ENCODE measurements at places on chromosomes 1 and 21.

DNA sequence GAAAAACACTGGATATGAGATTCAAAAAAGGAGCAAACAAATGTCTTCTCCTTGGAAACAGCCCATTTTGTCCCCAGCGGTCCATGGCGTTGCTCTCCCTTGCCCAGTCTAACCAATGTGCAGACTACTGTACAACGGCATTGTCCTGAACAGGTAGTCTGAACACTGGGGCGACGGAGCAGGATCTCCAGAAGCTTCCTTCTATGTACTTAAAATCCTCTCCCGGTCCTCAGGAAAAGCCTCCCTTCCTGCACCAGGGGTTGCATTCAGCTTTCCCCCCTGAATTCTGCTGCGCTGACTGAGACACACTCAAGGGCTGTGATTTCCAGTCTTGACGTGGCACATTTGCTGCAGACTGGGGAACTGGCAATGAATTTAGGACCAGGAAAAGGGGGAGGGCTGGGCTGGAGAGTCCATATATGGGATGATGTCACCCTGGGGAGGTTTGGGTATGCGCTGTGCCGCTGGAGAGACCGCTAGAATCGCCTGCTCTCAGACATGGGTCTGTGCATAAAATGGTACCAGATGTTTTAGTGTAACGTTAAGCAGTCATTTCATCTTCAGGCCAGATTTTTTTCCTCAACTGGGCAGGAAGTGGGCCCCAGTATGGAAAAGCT, 275.9 kb upstream of the C1orf105 start:
- DNase-seq = no peak

DNA sequence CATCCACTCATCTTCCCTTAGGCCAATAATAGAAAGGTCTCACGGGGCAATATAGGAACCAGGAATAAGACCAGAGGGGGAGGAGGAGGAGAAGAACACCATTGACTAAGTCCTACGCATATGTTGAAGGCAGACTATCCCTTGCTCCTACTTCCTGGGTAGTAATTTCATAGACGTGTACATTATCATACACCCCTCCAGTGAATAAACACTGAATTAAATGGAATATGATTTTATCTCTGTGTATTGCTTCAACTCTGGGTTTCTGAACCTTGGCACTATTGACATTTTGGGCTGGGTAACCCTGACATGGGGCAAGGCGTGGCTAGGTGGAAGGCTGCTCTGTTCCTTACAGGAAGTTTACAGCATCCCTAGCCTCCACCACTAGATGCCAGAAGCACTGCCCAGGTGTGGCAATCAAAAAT, 17.3 kb upstream of the FHAD1 start:
- no peak for DNase-seq

DNA sequence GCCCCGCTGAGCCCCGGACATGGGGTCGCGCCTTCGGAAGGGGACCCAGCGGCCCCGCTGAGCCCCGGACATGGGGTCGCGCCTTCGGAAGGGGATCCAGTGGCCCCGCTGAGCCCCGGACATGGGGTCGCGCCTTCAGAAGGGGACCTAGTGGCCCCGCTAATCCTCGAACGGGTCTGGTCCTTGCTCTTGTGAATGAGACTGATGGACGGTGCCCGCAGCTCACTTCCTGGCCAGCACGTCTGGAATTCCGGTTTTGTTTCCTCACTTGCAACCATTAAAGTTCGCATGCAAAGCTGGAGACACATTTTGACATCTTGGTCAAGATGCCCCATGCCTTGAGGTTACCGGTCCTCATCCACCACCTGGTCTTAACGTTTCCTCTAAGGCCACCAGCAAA, 5.6 kb downstream of the WRAP73 start:
- no peak for DNase-seq

DNA sequence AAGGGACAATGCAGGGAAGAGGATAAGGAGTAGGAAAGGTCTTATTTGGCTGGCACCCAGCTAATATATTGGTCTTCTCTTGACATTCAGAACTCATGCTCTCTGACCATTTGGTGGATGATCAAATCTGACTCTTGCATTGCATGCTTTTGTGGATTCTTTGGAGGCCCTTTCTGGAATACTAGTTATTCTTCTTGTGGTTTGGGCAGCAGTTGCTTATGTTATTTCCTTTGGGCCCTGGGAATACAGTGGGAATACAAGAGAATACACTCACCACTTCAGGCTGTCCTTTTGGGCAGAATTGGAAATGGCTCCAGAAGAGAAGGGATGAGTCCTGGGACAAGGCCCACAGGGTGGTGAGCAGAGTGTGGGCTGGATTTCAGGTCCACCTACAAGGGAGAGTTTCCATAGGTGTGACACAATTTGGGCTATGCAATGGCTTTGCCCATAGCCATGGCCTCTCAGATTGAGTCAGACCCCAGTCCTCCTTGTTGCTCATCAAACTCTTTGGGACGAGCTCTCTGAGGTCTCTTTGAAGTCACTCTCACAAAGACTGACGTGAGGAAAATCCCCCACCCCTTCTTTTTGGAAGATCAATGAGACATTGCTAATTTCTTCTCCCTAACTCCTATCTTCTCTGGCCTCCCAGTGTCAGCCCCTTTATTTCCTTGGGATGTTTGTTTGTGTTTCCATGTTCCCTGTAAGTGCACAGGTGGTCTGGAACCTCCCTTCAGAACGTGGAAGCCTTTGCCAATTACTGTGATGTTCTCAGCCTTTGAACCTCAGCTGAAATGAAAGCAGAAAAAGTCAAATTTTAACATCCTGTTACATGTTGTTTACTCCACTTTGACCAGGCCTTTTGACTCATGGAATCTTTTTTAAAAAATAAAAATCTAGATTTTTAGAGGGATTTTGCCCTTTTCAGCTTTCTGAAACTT, 19.4 kb downstream of the HSD11B1 start:
- DNase-seq = no peak

- DNase-seq = no peak
Measured at GRCh38 chr1:234125283-234125682, 220.8 kb downstream of the SLC35F3 start.

DNA sequence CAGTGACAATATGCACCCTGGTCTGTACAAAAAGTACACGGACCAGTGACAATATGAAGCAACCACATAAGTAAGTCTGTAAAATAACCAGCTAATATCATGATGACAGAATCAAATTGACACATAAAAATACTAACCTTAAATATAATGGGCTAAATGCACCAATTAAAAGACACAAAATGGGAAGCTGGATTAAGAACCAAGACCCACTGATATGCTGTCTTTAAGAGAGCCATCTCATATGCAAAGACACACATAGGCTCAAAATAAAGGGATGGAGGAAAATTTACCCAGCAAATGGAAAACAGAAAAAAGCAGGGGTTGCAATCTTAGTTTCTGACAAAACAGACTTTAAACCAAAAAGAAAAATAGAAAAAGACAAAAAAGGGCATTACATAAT, 70.4 kb upstream of the VCAM1 start:
- no peak for DNase-seq

- no peak for DNase-seq
Measured at GRCh38 chr1:192737306-192737705, 71.5 kb upstream of the RGS2 start.

- DNase-seq = peak; percentile 92
Measured at GRCh38 chr1:206467915-206468314, 2.4 kb upstream of the IKBKE start.

DNA sequence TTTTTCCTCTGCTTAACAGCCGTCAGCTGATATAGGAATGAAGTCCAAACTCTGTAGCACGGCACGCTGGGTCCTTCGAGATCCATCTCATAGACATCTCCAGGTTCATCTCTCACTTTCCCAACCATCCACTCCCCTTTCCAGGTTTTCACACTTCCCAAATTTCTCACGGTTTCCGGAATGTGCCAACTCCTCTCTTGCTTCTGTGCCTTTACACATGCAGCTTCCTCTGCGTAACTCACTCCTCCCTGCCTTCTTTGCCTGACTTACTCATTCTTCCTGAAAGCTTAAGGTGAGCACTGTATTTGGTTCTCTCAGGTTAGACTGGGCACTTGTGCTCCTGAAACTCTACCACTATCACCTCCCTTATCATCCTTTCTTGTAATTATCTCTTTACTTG, 168.4 kb downstream of the PCNX2 start:
- no peak for DNase-seq

DNA sequence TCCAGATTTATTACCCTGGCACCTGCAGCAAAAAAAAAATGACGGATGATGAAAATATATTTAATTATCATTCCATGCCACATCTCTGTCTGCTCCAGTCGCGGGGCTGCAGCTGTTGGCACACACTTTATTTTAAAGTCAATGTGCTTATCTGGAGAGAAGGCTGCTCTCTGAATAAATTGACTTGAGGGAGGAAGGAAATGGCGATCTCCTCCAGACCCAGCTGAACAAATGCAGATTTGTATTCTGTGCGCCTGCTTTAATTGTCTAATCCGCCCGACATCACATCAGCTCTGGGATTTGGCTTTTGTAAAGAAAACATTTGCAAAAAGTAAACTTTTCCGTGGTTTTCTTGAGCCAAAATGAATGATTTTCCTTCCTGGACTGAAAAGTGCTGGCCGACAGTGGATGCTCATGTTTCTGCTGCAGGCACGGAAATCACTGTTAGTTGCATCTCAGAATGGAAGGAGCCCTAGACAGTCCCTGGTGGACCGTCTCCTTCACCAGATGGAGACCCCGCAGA, 150.2 kb downstream of the CAMTA1 start:
- no peak for DNase-seq

GRCh38 chr1:220892997-220893700, 13.9 kb downstream of the HLX start:
- no peak for DNase-seq

DNA sequence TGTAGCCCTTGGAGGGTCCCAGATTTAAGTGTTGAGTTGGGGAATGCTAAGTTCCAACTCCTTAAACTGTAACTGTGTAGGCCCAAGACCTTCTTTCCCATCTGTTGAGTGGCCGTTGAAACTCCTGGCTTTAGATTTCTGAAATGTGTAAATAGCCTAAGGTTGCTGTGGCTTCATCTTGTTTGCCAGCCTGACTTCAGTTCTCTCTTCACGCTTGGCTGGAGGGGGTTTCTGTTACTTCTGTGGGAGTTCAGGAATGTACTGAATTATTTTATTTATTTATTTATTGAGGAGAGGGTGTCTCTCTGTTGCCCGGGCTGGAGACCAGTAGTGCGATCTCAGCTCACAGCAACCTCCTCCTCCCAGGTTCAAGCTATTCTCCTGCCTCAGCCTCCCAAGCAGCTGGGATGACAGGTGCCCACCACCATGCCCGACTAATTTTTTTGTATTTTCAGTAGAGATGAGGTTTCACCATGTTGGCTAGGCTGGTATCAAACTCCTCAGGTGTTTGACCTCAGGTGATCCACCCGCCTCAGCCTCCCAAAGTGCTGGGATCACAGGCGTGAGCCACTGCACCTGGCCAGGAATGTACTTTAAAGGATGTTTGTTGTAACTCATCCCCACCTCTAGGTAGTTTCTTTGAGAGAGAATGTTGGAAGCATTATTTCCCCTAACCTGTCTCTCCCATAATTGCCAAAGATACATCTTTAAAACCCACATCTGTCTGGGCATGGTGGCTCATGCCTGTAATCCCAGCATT, 5.9 kb downstream of the TTC39A start:
- DNase-seq = no peak

DNA sequence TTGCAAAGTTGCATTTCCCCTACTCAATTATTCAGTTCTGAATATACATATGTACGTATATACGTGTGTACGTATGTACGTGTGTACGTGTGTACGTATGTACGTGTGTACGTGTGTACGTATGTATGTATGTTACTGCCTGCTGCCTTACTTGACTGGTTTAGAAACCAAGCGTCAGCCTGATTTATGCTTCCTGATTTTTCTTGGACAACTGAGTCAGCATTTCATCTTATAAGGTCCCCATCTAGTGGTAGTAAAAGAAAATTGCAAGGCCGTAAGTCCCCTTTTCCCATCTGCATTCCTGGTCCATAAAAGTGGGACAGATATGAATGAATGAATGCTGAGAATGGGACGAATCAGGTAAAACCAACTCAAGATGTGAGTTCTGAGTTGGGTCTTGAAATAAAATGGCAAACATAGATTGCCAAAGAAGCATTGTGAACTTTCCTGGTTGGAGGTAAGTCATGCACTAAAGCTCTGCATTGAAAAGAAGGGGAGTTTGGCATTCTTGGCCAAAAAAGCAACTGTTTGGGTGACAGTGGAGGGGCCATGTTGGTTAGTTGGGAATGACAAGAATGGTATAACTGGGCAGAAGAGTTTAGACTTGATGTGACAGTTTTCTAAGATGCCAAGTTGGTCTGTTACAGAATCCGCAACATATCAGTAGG, 76.4 kb upstream of the DNAH14 start:
- DNase-seq = peak; percentile 4

DNA sequence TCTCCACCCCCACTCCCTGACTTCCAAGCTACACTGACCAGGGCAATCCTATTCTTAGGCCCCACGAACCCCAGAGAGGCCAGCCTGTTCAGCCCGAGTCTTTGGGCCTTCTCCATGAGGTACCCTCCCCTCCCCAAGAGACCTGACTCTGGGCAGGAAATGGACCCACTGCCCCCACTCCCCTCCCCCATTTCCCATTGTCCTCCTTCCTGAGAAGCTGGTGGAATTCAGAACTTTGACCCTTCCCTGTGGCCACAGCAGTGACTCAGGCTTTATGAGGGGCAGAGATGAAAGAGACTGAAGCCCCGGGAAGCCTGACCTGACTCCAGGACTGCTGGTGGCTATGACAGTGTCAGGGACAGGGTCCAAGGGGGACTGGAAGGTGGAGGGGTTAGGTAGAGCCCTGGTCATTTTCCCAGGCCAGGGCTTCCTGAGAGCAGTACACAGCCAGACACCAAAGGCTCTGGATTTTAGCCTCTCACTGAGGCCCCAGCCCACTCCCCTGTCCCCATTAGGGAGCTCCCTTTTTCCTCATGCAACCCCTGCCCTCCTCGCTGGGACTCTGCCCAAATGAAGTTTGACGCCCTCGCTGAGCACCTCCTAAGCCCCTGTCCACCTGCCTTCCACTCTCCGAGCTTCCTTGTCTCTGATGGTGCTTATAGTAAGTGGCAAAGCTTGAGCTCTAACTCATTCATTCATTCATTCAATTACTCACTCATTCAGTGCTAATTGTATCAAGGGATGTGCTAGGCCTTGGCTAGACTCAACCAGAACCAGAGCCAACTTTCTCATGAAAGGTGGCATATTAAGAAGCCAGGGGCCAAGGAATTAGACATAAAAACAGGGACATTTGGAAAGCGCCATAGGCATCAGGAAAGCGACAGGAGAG, 3.0 kb downstream of the CRYBG2 start:
- no peak for DNase-seq

- DNase-seq = no peak
Measured at GRCh38 chr1:175481126-175482070, 262.0 kb downstream of the TNR start.

GRCh38 chr21:21929789-21930188, 931.6 kb downstream of the NCAM2 start:
- DNase-seq = no peak

GRCh38 chr21:42309753-42310213, 5.4 kb downstream of the TFF3 start:
- no peak for DNase-seq

DNA sequence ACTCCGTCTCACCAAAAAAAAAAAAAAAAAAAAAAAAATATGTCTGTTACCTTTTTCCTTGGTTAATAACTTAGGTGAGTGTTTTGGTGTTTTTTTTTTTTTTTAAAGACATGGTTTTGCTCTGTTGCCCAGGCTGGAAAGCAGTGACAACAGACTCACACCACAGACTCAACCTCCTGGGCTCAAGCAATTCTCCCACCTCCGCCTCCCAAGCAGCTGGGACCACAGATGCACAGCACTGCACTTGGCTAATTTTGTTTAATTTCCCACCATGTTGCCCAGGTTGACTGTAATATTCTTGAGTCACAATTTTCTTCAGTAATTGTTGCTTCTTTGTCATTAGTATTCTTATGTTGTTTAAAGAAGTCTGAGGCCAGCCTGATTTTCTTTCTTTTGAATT, 149.2 kb upstream of the SYT6 start:
- DNase-seq = no peak

Data from GF-D8 (cell line).